Fibroblast of villous mesenchyme (primary cell): ENCODE measurements at places on chromosomes 5 and 9. TPM values are rescaled to one million over a fixed set of nuclear protein-coding genes. Genes with fewer than 3 reads are reported as not detected.

DNA sequence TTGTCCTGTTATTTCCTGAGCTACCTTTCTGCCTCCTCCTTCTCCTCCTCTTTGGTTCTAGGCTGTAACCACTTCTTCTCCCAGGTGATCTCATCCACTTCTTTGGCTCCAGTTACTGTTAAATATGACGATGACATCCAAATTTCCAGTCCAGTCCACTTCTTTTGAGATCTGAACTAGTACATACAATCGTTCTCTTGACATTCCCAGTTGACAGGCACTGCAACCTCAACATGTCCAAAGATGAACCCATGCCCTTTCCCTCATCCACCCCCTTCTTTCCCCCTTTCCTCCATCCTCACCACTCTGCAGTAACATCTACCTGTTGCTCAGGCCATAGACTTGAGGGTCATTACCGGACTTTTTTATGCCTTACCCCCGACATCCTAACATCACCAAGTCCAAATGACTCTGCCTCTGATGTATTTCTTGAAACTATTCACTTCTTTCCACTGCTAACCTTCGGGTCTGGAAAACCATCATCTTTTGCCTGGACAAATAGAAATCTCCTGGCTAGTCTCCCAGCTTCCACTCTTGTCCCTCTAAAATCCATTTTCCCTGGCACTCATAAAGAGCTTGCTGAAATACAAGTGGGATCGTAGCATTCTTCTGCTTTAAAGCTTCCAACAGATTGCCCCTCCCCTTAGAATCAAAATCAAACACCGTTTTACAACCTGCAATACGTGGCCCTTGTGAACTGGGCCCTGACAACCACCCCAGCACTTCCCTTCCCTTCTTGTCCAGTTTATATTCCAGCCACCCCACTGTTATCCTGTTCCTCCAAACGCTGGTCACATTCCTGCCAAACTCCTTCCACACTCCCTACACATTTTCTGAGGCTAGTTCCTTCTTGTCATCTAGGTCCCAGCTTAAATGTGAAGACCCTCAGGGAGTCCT is 31.5 kb downstream of the KLF9 start:
- no peak for DNase-seq

- DNase-seq: no peak
These were observed 51.0 kb downstream of the KIF4B start for GRCh38 chr5:155064580-155064979.

GRCh38 chr5:53713978-53714666 is 153.7 kb downstream of the NDUFS4 start:
- DNase-seq: peak; percentile 3

- DNase-seq: no peak
These were observed 2.3 kb downstream of the ICE1 start for GRCh38 chr5:5424736-5425135.

DNA sequence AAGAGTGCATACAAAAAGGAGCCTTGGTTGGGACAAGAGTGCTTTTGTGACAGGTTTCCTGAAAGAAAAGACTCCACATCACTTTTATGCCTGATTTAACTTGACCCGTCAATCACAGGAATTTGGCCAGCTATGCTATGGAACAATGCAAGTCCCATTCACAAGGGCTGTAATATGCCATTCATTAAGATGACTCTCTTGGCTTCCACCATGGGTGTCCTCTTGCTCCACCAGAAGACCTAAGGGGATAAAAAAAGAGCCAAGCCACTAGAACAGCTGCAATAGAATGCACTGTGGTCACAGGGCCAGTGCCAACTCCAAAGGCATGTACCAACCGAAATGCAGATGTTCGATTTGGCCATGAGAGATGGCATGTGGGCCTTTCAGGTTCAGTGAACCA is 480.1 kb upstream of the MPDZ start:
- DNase-seq: no peak

GRCh38 chr5:18102733-18103132 is 468.5 kb downstream of the TAF11L14 start:
- DNase-seq: no peak

DNA sequence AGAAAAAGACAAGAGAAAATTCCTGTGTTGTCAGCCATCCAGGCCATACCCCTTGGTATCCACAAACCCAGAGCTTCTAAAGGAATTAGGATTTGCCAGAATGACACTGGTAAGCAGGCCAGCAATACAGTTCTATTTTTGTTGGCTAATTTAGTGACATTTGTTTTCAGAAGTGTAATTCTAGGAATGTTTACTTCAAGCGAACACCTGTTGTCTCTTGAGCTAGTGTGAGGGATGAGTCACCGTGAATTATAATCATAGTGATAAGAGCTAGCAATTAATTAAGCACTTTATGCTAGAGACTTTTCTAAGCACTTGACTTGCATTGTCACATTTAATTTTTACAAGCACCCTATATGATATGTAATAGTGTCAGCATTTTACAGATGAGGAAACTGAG is 99.2 kb downstream of the PRKACG start:
- no peak for DNase-seq

DNA sequence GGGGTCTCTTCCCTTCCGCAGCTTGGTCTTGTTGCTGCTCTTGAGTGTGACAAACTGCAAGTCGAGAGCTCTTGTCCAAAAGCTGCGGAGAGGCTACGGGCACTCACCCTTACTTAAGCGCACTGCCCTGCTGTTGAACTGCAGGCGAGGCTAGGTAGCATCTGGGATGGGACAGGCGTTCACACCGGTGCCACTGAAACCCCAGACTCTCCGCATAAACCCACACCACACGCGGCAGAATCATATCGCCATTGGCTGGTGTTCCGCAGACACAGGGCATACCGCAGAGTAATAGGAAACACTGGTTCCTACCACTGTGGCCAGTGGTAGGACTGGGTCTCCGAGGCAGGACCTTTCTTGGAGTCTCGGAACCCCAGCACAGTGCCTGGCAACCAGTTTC is 2.2 kb upstream of the NPR3 start:
- no peak for DNase-seq

DNA sequence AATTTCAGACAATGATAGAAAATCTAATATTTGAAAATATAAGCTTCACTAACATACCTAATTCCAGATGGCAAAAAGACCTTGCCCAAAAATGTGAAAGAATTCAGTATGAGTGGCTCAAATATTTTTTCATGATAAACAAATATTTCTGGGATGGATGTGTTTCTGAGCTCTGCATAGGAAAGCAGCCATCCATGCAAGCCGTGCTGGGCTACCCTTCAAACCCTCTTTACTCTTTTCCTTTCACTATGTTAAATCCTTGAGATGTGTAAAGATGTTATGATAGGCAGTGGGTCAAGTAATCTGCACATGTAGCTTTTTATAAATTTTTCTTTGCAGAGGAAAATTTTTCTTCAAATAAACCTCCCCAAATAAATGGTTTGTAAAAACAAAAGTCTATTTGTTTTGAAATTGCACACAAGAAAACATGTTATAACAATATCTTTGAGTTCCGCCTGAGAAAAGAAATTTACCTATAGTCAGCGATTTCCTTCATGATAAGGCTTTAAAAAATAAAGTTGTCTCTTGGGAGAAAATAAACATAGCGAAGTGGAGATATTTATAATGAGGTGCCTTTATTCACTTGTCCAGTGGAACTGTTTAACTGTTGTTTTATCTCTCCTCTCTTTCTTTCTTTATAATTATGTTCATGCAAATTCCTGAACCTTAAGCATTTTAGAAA is 154.3 kb upstream of the PITX1 start:
- DNase-seq: peak; percentile 23

DNA sequence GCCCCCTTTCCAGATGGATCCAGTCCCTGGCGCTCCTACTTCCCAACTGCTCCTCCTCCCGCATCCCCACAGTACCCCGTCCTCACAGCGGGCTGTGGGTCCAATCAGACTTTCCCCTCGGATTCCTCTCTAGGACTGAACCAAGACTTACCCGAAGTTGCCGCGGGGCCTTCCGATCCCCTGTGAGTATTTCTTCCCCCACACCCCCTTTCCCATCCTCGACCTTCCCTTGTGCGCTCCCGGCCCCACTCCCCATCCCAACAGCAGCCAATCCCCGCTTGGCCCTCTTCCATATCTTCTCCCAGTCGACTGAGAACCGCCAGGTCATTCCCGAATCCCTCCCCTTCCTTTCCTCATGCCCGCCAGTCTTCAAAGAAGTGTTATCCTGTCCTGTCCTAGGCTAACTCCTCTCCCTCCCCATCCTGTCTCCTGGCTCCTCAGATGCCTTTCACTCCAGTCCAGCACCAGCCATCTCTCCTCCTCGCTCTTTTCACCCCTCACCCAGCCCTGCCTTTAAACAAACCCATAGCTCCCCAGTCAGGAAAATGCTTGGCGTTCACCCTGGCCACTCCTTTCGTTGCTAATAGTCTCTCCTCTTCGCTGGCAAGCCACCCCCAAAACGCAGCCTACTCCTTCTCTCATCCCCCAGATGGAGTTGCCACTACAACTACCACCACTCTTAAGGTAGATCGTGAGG is 646 bp downstream of the SWI5 start:
- DNase-seq: peak; percentile 54

- DNase-seq: no peak
These were observed 284.6 kb upstream of the TLE4 start for GRCh38 chr9:79286992-79287707.

DNA sequence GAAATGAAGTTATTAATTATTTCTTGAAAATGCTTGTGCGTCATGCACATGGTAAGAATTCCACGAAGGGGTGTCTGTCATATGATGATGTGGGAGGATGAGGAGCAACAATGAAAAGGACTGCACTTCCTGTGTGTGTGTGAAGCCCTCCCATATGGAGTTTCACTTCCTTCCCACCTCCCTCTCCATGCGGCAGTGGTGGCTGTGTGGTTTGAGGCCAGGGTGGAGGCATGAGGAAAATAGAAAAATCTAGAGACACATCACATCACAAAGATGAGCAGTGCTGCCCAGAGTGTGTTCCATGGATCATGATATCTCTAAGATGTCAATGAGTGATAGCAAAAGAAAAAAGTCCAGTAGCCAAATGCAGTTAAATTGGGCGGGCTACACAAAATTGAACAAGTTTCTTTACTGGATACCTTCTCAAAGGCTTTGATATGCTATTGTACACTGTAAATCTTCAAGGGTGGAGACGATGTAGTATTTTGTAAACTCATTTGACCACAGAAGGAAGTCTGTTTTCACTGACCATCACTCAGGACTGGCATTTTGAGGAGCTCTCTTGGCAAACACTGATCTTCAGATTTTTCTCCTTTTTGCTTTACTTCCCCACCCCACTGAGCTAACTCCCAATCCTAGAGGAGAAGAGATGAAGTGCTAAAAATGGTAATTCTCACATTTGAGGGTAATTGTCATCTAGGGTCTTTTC is 55.7 kb upstream of the EQTN start:
- no peak for DNase-seq

DNA sequence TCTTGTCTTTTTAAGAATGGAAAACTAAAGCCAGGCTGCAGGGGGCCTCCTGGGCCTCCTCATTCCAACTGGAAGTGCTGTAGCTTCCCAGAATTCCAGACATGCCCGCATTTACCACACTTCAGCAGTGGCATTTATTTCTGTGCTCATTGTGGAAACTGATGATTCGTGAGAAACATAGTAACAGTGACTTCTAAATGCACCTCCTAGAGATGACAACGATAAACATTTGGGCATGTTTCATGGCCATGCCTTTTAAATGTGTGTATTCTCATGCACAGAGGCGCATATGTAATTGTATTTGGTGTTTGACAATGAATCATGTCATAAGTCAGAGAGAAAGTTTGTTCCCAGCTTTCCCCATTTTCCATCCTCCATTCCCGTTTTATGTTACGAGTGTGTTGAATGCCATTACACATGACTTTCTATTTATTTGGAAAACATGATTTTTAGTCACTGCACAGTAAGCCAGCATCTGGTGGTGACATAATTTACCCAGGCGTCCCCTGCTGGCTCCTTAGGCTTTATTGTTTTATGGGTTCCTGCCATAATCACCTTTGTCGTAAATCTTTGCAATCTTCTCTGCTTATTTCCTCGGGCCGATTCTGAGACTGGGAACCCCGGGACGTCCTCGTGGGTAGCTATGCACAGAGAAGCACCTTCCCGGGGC is 68.8 kb upstream of the FCN2 start:
- DNase-seq: peak; percentile 75

DNA sequence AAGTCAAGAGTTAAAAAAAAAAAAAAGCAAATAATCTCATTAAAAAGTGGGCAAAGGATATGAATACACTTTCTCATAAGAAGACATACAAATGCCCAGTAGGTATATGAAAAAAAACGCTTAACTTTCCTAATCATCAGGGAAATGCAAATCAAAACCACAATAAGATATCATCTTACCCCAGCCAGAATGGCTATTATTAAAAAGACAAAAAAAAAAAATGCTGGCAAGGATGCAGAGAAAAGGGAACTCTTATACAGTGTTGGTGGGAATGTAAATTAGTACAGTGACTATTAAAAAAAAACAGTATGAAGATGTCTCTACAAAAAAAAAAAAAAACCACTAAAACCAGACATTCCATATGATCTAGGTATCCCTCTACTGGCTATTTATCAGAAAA is 79.4 kb downstream of the LPAR1 start:
- no peak for DNase-seq

DNA sequence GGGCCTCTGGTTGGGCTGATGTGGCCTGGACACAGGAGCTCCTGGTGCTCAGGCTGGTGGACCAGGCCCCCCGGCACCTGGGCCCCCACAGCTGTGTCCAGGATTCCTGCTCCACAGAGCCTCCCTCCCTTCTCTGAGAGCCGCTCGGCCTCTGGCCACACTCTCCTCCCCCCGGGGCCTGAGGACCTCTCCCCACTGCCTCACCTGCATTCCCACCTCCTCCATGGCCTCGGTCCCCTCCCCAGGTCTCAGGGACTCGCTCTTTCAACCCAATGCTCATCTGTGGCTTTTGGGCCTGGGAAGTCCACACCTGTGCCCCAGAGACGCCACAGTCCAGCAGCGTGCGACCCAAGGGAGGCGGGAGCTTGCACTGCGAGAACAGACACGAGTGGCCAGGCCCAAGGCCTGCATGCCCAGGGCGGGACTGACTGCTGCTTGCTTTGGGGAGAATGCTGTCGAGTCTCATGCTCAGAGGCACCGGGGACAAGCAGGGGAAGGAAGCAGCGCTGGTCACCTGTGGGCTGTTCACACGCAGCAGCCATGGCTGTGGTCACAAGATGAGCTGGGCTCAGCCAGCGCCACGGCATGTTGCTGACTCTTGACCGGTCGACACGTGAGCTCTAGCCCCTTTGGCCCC is 14.6 kb downstream of the PAEP start:
- DNase-seq: no peak

DNA sequence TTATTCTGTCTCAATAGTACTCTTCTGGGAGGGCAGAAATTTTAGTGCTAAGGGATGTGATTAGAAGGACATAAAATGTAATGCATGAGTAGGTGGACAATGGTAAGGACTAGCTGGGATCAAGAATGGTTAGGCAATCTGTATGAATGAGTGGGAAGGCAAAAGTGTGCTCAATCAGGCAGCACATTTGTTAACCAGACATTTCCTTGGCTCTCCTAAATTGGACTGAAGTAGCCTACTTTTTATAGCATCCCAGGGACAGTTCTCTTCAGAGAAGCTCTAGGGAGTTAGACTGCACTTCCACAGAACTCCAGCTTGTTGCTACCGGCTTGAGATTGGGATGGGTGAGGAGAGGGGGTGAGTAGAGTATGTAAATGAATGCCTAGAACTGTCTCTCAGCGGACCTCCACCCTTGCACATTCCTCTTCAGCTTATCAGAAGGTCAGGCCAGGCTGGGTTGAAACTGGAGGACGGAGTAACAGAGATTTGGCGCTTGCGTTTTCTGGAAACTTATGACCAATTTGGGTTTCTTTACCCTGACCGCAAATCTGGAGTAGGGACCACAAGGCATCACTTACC is 19.0 kb upstream of the ARL14EPL start:
- DNase-seq: no peak

- DNase-seq: no peak
These were observed 79.5 kb downstream of the COL15A1 start for GRCh38 chr9:99023231-99023630.

The MARVELD2 gene
- total RNA-seq: 2.3 and 3.9 TPM in 2 replicates

The DPYSL3 gene
- total RNA-seq: 126 and 161 TPM in 2 replicates

The TOMM5 gene
- 120 and 140 TPM in 2 replicates for total RNA-seq

The HMMR gene
- 10.0 and 32.8 TPM in 2 replicates for total RNA-seq

The KLF9 gene
- 34.5 and 37.1 TPM in 2 replicates for total RNA-seq
